ENCODE measurements at places on chromosomes 16 and 17. TPM values are rescaled to one million over a fixed set of nuclear protein-coding genes. Genes with fewer than 3 reads are reported as not detected.

DNA sequence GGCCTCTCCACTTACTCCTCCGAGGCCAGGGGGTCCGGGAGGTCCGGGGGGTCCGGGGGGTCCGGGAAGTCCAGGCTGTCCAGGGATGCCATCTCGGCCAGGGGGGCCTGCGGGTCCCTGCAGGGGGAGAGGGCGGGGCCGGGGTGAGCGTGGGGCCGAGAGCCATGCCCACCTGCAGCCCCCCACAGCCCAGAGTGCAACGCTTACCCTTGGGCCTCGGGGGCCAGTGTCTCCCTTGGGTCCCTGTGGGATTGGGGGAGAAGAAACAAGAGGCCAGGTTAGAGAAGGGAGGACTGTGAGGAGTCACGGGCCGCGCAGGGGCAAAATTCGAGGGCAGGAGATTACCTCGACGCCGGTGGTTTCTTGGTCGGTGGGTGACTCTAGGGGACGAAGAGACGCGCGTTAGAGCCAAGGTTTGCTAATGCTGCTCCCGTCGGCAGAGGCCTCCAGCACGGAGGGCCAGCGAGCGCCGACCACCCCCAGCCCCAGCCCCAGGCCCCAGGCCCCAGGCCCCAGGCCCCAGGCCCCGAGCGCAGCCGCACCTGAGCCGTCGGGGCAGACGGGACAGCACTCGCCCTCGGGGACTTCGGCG lies 2.1 kb downstream of the COL1A1 start:
- DNase-seq: no peak

DNA sequence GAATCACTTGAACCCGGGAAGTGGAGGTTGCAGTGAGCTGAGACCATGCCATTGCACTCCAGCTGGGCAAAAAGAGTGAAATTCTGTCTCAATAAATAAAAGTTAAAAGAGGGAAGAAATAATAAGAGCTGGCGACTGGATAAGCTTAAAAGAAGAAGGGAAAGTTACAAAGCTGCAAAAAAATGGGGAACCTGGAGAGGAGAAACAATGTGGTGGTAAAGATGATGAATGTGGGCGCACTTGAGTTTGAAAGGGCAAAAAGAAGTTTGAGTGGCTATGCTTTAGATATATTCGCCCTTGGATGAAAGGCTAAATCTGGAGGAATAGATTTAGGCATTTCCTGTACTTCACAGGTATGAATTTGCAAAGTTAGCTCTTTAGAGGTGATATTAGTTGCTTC lies 53.0 kb upstream of the YPEL2 start:
- no peak for DNase-seq

GRCh38 chr17:14942526-14943190 lies 322.5 kb downstream of the PMP22 start:
- DNase-seq: no peak

DNA sequence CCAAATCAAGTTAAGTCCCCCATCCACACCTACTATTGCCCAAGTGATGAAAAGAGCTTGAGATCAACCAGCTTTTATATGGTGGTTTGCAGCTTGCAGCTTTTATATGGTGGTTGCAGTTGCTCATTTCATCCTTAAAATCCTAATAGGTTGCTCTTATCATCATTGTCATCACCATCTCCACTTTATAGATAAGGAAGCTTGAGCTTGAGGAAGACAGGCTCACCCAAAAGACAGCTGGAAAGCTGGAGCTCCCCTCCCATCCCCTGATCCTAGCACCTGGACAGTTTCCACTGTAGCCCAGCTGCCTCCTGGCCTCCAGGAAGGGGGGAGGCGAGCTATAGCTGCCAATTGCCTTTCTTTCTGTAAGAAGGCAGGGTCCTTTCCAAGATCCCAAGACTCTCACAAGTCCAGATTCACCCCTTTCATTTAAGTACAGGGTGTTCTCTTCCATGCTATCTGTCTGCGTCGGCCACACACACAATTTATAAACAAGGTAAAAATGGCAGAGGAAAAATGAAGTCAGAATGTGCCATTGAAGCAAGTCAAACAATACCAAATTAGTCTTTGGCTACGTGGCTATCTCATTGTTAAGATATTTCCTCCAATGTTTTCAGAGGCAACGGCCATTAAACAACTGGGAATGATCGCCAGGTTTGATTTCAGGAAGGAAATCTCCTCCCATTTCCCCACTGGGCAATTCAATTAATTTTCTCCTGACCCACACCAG lies 63.3 kb downstream of the PECAM1 start:
- DNase-seq: no peak

GRCh38 chr17:36773039-36773438 lies 164.2 kb upstream of the LHX1 start:
- no peak for DNase-seq

GRCh38 chr16:30383521-30383920 lies 1.2 kb upstream of the SEPTIN1 start:
- DNase-seq: no peak

GRCh38 chr16:85132456-85133289 lies 20.4 kb upstream of the CIBAR2 start:
- DNase-seq: no peak

GRCh38 chr17:59362811-59363205 lies 31.4 kb downstream of the YPEL2 start:
- no peak for DNase-seq

- no peak for DNase-seq
Observed at GRCh38 chr17:16293931-16294330, 59.3 kb downstream of the CENPV start.

DNA sequence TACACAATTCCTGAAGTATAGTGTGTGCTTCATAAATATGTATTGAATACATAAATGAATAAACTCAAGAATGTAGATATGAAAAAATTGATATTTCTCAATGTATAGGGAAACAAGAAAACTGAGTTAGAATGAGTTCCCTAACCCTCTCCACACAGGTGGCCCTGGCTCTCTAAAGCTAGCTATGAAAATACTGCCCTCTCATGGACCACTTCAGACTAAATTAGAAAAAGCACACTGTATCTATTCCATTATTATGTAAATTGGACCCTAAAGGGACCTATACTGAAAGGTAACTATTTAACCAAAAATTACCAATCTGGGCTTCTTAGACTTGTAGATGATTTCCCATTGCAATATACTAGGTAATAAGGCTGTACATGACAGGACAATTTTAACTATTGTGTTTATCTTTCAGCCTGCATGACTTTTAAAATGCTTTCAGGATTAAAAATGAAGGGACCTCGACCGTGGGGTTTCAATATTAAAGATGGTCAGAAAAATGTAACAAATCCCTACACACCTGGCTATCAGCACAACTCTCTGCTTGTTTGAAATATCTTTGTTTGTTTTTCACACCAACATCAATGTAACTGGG lies 672.5 kb upstream of the KIF2B start:
- no peak for DNase-seq

DNA sequence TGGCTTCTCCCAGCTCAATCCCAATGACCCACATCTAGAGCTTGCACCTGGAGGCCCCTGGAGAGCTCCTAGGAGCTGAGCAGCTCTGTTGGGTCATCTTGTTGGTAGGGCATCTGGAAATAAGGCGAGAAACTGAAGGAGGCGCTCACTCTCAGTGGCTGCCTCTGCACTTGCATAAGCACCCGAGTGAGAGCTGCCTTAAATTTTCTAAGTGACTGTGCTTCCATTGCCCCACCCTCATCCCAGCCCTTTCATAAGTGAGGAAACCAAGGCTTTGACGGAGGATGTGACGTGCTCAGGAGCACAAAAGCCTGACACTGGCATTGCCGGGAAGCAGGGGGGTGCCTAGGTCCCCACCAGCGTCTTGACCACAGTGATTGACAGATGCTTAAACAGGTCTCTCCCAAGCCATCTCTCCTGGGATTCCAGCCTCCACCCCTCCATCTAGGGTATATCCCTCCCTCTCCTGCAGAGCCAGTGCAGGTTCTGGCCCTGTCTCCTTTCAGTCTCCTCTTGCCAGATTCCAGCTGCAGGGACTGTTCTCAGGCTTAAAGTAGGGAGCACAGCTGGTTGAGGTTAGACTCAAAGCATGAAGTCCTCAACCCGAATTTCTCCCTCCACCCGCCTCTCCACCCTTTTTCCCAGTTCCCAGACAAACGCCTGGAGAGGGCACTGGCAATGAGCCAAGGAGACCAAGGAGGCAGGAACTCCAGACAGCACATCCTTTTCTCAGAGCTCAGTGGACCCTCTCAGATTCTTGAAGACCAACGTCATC lies 113.7 kb downstream of the IRX5 start:
- no peak for DNase-seq

- no peak for DNase-seq
Observed at GRCh38 chr17:12730931-12731521, 58.3 kb upstream of the ARHGAP44 start.

DNA sequence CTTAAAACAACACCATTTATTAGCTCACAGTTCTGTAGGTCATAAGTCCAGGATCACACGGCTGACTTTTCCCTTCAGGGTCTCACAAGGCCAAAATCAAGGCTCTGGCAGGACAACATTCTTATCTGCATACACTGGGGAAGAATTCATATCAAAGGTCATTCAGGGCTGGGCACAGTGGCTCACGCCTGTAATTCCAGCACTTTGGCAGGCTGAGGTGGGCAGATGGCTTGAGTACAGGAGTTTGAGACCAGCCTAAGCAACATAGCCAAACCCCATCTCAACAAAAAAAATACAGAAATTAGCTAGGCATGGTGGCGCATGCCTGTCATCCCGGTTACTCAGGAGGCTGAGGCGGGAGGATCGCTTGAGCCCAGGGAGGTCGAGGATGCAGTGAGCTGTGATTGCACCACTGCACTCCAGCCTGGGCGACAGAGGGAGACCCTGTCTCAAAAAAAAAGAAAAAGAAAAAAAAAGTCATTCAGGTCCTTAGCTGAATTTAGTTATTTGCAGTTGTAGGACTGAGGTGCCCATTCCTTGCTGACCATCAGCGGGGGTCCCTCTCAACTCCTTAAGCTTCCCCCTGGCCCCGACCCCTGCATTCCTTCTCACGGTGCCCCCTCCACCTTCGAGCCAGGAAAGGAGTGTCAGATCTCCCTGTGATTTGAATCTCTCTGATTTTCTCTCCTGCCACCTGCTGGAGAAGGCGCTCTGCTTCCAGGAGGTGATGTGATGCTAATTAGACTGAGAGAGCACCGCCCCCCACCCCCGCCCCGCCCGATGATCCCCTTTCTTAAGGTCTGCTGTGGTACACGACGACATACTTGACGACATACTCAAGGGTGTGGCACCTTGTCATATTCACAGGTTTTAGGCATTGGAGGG lies 91.8 kb upstream of the CLEC18A start:
- no peak for DNase-seq

GRCh38 chr16:4936991-4937781 lies at the start of gene PPL:
Gene PPL (minus strand): TSS chr16:4937148. CDS start chr16:4937045, 103 bp downstream.
- no peak for DNase-seq

DNA sequence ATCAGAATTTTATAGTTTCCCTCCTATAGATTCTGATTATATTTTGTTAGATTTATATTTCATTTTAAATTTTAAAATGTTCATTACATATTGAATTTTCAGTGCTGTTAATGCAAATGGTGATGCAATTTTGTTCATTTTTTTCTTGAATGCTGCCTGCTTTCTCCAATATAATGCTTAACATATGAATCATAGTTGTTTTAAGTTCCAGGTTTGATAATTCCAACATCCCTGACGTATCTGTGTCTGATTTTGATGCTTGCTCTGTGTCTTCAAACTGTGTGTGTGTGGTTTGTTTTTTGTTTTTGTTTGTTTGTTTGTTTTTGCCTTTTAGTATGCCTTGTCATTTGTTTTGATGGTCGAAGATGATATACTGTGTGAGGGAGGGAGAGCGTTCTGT lies 134.7 kb upstream of the ELAC2 start:
- no peak for DNase-seq

DNA sequence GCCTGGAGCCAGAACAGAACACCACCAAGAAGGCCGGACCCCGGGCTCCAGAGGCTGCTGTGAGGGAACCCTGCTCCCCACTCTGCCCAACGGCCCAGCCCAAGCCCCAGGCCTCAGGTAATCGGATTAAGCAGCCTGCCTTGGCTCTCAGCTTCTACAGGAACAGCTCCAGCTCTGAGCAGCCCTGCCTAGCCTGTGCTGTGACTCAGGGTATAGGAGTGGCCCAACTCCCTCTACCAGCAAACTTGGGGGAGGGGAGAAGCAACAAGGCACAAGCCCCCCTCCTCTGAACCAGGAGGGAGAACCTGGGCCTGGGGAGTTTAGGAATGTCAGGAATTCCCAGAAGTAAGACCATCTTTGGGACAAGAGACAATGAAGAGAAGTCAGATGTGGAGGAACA lies 849 bp upstream of the SOX15 start:
- no peak for DNase-seq

- DNase-seq: no peak
Observed at GRCh38 chr16:86277221-86277620, 233.1 kb upstream of the FOXF1 start.

DNA sequence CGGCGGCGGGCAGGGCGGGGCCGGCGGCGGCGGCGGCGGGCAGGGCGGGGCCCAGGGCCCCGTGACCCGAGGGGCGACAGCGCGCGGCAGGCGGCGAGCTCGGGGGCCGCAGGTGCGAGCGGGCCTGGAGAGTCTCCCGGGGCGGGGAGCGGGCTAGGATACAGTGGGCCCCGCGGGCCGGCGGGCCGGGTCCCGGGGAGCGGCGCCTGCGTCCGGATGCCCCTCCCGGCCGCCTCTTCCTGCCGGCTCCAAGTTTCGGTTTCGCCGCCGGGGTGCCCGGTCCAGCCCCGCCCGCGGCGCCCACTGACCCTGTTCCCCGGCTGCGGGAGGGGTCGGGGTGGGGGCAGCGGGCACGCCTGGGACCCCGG lies at the start of gene RNF213:
TSS of gene RNF213 (plus strand) at position 62 of the 368 bp plus-strand sequence. CDS start 2,830 bp downstream, outside the sequence.
- DNase-seq: no peak

DNA sequence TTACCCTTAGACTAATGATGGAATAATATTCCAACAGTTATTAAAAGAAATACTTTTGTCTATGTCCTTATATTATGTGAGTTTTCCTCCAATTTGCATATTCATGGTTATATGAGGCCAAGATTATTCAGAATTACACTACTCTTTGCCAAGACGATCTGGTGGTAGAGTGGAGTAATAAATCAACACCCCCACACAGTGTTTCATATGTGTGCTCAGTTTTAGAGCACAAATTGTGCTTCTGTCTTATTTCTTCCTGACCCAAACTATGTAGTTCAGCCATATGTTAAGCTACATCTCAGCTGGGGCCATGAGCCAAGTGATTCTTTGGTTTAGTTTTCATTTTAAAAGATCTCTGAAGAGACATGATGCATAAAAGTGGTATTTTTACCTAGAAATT lies 26.9 kb upstream of the PPM1E start:
- no peak for DNase-seq

GRCh38 chr17:9166788-9167187 lies 145.5 kb downstream of the NTN1 start:
- DNase-seq: no peak

The IL34 gene
- 1.3 TPM for total RNA-seq

The AFMID gene
- total RNA-seq: 46.6 TPM

The SPATA32 gene
- total RNA-seq: not detected

The GPR179 gene
- total RNA-seq: not detected

The CCL18 gene
- not detected for total RNA-seq

The PRDM7 gene
- not detected for total RNA-seq

The CFAP97D1 gene
- under 0.01 TPM for total RNA-seq

The KRTAP1-1 gene
- total RNA-seq: not detected
